ENCODE measurements at places on chromosomes 5 and 9.

DNA sequence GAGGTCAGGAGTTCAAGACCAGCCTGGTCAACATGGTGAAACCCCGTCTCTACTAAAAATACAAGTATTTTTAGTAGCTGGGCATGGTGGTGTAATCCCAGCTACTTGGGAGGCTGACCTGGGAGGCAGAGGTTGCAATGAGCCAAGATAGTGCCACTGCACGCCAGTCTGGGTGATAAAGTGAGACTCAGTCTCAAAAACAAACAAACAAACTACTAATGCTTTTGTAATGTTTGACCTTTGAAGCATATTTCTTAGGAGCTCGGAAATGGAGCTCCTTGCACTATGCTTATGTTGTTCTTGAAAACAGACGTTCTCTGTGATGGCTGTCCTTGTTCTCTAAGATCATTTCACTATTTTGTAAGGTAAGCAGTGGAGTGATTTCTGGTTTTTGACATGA lies 6.0 kb downstream of the F2RL2 start:
- no peak for DNase-seq

DNA sequence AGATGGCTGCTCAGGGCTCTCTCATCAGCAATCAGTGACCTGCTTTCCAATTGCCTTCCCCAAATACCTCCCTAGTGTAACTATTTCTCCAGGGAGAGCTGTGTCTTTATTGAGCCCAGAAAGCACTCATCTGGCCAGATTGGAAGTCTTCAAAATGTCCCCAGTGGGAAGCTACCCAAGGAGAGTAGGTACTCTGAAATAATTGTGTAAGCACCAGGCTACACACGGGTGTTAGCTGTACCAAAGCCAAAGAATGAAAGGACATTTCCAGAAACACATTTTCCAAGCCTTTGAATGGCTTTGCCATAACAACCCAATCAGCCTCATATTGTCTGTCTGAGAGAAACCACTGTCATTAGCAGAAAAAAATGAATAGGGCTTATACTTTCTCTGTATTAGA lies 318.8 kb downstream of the FAM170A start:
- no peak for DNase-seq

GRCh38 chr5:68708156-68708841 lies 385.5 kb upstream of the SLC30A5 start:
- DNase-seq, result no peak

DNA sequence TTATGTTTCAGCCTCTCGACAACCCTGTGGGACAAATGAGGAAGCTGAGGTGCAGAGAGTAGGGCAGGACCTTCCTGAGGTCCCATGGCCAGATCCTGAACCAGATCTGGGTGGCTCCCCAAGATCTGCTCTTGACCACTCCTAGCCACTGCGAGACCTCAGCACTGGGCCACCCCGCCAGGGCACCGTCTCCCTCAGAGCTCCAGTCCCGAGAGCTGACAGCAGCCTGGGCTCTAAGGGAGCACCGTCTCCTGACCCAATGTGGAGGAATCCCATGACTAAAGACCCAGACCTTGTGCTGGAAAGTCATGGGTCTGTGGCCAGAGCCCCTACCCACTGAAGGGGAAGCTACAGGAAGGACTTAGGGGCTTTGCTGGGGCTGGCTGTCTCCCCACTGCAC lies 4.5 kb upstream of the LMX1B start:
- no peak for DNase-seq

GRCh38 chr5:149628846-149629388 lies 47.6 kb downstream of the ARHGEF37 start:
- DNase-seq, result no peak

- DNase-seq, result no peak
Observed at GRCh38 chr5:113325054-113325453, 109.7 kb downstream of the TSSK1B start.

DNA sequence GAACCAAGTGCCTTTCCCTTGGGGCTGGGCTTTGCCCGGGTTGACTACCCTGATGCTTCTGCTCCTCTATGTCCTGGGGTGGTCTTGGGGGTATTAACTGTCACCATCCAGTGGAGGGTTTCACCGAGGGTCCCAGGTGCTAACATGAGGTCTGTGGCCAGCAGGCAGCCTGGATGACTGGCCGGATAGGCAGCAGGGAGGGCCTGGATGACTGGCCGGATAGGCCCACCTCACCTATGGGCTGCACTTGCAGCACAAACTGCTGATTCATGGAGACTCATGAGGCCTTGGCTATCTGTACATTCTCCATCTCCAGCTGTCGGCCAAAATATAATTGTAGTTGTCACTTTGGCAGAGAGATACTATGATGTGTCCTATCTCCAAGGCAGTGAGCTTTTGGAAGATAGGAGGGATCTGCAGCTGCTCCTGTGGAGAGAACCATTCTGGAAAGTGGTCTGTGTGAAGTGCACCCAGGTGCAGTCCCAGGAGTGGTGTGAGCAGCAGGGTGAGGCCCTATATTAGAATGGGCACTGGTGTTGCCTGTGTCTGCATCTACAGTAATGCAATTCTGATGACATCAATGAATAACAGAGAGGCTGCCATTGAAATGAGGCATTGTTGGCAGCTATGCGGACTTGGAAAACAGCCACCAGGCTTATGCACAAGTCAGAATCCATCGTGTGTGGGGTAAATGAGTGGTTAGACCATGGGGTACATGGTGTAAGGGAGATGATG lies 26.3 kb upstream of the CDKN2AIPNL start:
- no peak for DNase-seq

DNA sequence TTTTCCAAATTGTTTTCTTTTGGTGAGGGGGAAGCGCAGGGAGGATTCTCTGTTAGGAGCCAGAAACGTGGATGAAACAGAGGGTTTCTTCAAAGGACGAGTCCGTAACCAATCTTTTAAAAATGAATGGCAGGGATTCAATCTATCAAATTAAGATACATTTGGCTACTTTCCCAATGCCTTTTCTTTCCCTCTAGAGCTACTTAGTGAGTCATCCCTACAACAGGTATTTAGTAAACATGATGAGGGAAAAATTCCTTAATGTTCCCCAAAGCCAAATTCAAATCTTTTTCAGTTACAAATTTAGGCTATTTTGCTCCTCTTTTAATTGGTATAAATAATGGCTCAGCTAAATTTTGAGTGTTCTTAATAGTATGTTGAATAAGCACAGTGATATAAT lies 366.4 kb upstream of the RIOK2 start:
- no peak for DNase-seq

DNA sequence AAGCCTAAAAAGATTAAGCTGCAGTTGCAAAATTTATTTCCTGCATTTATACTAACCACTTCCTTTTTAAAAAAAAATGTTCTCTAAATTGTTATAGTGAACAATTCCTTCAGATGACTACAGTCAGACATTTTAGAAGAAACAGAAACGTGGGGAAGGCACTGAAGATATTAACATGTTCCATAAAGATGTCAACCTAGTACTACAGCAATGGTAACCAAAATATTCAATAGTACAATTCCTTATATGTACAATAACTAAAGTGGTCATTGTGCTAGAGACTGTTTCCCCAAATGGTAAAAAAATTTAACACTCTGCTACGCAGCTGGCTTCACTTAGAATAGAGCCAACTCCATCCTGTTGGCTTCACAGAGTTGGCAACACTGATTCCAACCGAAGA lies 97.7 kb downstream of the FNBP1 start:
- DNase-seq, result peak; percentile 55

DNA sequence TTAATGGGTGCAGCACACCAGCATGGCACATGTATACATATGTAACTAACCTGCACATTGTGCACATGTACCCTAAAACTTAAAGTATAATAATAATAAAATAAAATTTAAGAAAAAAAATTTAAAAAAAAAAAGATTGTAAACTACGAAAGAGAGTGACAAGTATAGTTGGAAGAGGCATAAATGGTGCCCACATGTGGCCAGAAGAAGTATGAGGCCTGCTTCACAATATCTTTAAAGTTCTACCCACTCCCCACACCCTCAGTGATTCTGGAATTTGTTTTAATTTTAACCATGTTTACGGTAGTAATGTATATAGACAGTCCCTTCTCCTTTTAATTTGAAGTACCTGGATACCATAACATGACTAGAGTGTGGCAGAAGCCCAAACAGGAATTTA lies 172.7 kb downstream of the CHSY3 start:
- DNase-seq, result no peak

GRCh38 chr5:156667616-156668015 lies 182.5 kb upstream of the PPP1R2B start:
- no peak for DNase-seq

DNA sequence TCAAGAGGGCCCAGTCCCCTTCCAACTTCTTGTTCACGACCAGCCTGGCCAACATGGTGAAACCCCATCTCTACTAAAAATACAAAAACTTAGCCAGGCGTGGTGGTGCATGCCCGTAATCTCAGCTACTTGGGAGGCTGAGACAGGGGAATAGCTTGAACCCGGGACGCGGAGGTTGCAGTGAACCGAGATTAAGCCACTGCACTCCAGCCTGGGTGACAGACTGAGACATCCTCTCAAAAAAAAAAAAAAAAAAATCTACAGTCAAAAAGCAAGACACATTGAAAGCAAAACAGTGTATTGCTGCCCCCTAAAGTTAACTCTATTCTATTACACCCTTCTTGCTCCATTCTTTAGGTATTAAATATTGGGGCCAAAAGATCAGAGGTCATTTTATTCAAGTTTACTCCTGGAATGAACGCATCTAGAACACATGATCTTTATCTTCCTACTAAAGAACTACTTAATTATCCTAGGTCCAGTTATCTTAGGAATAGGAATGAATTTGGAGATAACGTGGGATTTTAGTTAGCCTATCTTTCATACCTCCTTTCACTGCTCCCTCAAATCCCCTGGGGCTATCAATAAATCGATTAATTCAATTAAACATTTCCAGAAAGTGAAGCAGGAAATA lies 2.4 kb downstream of the ATG12 start:
- peak; percentile 76 for DNase-seq

DNA sequence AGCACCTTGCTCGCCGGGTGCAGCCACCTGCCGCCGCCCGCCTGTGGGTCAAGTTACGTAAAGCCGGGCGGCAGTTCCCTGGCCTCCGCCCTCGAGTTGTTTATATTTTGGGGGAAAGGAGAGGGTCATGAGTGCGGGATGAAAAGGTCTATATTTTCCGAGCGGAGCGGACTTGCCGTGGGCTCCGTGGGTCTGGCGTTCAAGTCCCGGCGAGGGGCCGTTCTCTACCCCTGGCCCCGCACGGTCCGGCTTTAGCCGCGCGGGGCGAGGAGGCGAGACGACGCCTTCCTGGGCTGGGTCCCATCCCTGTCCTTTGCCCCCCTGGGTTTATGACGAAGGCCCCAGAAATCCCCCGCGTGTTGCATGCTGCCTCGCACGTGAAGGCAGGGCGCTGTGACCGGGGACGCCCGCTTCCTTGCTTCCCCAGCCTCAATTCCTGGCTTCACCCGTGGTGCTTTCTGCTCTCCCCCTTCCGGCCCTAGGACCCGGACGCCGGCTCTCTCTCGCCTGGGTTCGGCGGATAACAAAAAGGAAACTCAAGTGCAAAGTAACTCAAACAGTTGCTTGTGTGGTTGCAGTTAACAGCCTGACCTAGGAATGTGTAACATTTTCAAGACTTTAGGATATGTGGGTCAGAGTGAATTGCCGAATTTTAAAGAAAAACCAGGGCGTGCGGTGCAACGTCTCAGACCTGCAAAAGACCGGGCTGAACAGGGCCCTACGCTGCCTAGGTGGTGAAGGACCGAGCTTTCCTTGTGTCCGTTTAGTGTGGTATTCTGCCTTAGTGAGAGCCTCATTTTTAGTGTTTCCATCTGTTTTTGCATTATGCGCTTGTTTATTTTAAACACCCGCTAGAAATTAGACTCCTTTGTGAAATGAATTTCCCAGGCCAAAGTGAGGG lies 810 bp downstream of the VPS13A start:
- DNase-seq, result peak; percentile 62

DNA sequence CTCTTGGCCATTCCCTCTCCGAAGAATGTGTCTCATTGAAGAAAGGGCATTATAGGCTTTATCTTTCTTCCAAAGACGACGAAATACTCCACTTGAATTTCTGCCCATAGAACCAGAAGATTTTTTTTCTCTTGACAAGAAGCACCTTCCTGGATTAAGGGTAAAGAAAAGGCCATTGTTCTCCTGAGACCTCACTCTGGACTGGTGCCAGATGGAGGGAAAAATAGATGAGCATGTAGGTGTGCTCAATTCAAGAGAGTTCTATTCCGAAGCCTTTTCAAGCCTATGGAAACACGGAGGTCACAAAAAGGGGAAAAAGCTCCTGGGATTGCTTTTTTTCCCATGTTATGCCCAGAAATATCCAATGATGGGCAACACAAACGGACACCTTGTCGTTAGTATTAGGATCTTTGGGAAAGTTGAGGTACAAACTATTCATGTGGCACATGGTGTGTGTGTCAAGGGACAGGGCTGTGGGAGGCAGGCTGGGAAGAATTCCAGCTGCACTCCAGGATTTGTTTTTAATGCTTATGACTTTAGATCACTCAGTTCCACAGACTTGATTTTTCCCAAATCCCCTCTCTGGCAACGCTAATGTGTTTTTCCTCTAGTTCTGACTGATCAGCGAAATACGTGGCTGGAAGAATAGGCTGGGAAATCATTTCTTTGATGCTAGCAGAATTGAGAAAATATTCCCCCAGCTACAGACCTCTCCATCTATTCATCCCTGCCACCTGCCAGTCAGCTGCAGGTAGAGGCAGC lies 89.9 kb downstream of the SIL1 start:
- DNase-seq, result no peak

DNA sequence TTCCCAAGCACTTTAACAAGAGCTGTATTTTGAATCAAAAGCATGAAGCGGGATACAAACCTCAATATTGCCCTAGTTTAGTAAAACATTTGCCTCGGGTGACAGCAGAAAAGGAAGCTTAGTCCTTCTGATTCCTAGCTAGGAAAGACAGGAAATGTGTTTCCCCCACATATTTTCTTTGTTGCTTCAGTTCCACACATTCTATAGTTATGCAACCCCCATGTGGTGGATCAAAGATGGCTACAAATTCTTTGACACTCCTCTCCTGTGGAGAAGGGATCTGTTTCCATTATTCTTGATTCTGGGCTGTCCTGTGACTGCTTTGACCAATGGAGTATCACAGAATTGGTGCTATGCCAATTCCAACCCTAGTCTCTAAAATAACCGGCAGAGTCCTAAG lies 89.1 kb upstream of the SLC30A5 start:
- DNase-seq, result no peak

GRCh38 chr9:120507936-120508510 lies 71.9 kb downstream of the CDK5RAP2 start:
- DNase-seq, result no peak

DNA sequence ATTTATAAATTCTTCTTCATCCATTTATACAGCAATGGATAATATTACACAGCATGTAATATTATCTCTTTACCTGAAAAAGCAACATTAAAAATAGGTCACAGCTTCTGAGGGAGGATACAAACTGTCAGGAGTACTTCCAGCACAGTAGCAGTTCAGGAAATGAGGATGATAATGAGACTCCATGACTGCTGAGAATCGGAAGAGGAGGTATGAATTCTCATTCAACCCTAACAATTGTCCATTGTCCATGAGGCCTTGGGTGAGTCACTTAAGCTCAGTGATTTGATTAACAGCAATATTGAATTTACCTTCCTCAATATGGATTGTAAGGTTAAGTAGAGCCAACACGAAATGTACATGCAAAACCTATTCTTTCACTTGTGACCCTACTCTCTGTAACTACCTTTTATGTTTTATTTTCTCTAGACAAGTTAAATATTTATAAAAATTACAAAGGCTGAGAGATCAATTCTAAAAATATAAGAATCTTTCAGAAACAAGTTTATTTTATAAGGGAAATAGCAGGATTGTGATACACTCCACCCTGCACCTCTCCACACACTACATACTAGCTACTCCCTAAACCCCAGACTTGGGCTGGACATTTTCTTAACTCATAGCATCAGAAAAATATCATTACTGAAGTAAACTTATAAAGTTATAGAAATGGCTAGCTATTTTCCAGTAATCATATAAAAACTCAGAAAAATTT lies 159.1 kb upstream of the ACOT12 start:
- no peak for DNase-seq
